ENCODE measurements at places on chromosomes 3 and 15.
A peak's percentile ranks its signal among the peaks of the same experiment; 100 is the strongest.

GRCh38 chr3:72231439-72232196 lies 446.7 kb upstream of the PROK2 start:
- no peak overlapping the region for H3K4me3 ChIP-seq
- peaks cover 7% of the 10 kb centered on the region for H3K4me1 ChIP-seq
- peaks cover 7% of the 10 kb centered on the region for H3K27me3 ChIP-seq
- DNase-seq = no peak
- H3K36me3 ChIP-seq = no peaks in the 10 kb centered on the region
- H3K27ac ChIP-seq = no peak overlapping the region

DNA sequence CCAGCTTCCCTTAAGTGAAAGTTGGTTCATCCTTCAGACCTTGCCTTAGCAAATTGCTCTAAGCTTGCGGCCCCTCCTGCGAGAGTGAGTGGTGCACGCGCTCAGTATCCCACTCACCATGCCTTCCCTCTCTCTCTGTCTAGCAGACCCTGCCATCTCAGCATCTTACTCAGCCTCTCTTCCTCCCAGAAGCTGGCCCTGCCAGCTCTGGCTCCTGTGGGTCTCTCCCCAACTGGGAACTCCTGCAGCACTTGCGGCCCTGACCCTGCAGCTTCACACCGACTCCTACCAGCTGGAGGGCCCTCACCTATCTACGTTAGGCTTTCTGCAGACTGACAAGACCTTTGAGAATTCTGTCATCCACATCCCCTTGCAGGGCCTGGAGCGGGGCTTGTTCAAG lies 286.1 kb upstream of the TLE3 start:
- no peaks in the 10 kb centered on the region for H3K27me3 ChIP-seq
- H3K4me1 ChIP-seq = no peaks in the 10 kb centered on the region
- no peaks in the 10 kb centered on the region for H3K36me3 ChIP-seq
- no peak overlapping the region for H3K4me3 ChIP-seq

DNA sequence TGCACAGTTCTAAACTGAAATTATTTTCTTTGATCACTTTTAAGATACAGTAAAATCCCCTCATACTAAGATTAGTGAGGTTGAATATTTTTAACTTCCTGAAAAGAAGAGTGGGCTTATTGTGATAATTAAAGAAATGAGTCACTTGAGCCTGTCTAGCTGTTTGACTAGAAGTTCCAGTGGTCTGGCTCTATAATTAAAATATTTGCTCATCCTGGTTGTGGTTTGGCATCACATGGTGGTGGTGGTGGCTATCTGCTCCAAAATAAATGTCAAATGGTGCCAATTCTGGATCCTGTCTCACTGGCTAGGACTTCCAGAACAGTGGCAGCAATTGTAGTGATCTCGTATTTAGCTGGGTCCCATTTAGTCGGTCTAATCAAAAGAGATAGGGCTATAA lies 8.6 kb upstream of the TEX9 start:
- H3K27me3 ChIP-seq = peaks cover 5% of the 10 kb centered on the region
- H3K4me1 ChIP-seq = no peaks in the 10 kb centered on the region
- H3K27ac ChIP-seq = no peak overlapping the region
- H3K4me3 ChIP-seq = no peak overlapping the region
- H3K36me3 ChIP-seq = no peaks in the 10 kb centered on the region

DNA sequence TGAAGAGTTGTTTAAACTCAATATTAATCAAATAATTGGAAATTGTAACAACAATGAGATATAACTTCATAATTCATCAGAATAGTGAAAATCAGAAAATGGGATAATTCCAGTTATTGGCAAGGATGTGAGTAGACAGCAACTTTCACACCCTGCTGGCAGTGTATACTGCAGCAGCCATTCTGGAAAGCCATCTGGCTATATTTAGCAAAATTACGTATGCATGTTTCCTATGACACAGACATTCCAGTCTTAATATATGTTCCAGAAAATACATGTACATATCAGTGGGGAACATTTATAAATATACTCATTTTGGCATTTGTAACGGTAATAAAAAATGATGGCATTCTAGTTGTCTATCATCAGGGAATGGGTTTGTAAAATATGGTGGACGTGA lies 564.1 kb downstream of the GBE1 start:
- H3K4me1 ChIP-seq = no peaks in the 10 kb centered on the region
- no peak for DNase-seq
- H3K4me3 ChIP-seq = no peak overlapping the region
- H3K27me3 ChIP-seq = no peaks in the 10 kb centered on the region
- H3K27ac ChIP-seq = no peak overlapping the region
- no peaks in the 10 kb centered on the region for H3K36me3 ChIP-seq

DNA sequence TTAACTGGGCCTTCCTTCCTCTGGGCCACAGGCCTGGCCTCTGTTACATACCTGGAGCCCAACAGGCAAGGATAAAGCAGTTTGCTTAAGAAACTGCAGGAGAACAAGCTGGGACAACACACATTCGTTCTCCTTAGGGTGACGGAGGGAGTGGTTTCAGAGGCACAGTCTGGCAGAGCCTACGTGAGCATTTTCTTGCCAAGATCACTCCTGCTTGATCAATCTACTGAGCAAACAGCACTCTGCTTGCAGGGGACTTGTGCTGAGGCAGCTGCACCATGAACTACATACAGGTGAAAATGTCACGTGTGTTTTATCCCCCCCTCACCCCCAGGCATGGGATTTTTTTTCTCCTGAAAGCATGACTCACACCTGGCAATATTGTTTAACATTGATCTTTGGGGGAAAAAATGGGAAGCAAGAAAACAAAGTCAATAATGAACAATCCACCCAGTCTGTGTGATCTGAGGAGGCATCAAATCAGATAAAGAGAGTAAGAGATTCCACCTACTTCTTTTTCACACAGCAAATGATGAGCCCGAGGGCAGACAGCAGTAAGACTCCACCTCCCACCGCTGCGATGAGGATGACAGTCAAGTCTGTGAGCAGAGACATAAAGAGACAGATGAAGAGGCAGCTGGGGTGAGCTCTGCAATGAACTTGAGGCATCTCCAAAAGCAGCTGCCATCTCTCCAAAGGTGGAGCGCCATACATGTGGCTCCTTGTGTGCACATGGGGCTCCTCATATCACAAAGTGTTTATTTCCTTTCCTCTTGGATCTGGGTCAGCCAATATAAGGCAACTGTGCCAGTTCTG lies 57.4 kb downstream of the CDCP1 start:
- no peak overlapping the region for H3K27ac ChIP-seq
- peaks cover 4% of the 10 kb centered on the region for H3K36me3 ChIP-seq
- peak; percentile 25 for DNase-seq
- no peak overlapping the region for H3K4me3 ChIP-seq

DNA sequence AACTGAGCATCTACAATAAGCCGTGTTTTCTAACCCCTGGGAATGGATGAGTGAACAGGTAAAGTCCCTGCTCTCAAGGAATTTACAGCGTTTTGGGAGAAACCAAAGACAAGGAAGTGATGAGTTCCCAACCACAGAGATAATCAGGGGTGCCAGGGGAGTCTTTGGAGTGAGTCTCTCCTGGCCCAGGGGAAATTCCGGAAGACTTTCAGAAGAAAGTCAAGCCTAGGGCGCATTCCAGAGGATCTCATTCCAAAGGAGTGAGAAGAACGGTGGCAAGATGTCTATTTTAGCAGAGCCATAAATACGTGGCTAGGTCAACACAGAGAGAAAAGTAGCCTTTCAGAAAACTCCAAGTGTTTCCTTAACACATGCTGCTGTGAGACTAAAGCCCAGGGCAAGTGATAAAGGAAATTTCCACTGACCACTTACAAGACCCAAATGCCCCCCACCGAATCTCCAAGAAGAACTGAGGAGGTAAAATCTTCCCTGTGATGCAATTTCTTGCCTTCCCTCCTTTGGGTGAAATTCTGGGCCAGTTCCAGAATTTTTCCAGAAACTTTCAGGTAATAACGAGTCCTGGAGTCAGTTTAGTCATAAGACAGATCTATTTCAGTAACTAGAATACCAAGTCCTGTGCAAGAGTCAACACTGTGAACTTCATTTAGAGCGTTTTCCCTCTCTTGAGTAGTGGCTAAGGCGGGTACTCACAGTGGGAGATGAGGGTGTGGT lies 437.4 kb downstream of the NR2F2 start:
- no peaks in the 10 kb centered on the region for H3K36me3 ChIP-seq
- H3K4me1 ChIP-seq = no peaks in the 10 kb centered on the region
- H3K27me3 ChIP-seq = no peaks in the 10 kb centered on the region
- no peak overlapping the region for H3K27ac ChIP-seq

- no peak overlapping the region for H3K4me3 ChIP-seq
- peaks cover 2% of the 10 kb centered on the region for H3K27me3 ChIP-seq
- H3K36me3 ChIP-seq = no peaks in the 10 kb centered on the region
- H3K27ac ChIP-seq = no peak overlapping the region
Observed at GRCh38 chr15:87578776-87579175, 677.8 kb downstream of the NTRK3 start.

Data from activated CD4-positive, alpha-beta T cell treated with anti-CD3 and anti-CD28 coated beads for 36 hours (primary cell).